ENCODE measurements at places on chromosomes 2 and 18.

- DNase-seq, result no peak
Measured at GRCh38 chr2:227007940-227008339, 156.1 kb downstream of the COL4A4 start.

- no peak for DNase-seq
Measured at GRCh38 chr2:37602040-37602439, 69.4 kb downstream of the CDC42EP3 start.

- no peak for DNase-seq
Measured at GRCh38 chr18:9449600-9450414, 25.5 kb upstream of the RALBP1 start.

GRCh38 chr2:237588044-237588696 lies 2.4 kb downstream of the RAB17 start:
- no peak for DNase-seq

DNA sequence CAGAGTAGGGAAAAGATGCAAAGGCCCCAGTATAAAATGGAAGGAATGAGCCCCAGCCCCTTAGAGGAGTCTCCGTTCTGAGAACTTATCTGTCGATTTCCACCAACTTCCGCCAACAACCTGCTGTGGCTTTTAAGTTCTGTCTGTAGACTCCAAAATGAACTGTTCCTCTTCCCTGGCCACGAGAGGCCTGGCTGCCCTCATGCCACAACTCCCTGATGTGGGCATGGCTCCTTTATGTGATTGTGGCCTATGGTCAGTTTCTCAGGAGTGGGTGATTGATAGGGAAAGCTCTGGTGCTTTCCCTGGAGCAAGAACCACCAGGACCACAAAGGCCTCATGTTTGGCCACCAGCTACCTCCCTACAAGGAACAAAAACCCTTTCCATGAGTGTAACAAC lies 18.8 kb upstream of the CD207 start:
- no peak for DNase-seq

DNA sequence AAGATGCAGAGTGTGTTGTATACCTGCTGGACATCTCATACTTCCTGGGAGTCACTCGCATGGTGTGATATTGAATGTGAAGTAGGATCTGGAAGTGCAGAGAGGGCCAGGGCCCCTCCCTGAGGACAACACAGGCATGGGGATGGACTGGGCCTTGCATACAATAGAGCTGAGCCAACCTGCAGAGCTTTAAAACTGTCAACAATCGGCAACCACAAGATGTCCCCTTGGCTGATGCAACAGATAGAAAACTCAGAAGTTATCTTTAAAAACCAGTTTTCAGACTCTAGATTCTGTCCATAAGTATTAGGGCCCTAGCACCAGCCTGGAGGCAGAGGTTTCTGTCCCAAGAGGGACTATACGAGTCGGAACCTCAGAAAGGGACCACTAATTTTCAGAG lies 19.7 kb downstream of the EVA1A start:
- no peak for DNase-seq

GRCh38 chr2:6168485-6168884 lies 476.3 kb downstream of the SOX11 start:
- DNase-seq, result no peak

DNA sequence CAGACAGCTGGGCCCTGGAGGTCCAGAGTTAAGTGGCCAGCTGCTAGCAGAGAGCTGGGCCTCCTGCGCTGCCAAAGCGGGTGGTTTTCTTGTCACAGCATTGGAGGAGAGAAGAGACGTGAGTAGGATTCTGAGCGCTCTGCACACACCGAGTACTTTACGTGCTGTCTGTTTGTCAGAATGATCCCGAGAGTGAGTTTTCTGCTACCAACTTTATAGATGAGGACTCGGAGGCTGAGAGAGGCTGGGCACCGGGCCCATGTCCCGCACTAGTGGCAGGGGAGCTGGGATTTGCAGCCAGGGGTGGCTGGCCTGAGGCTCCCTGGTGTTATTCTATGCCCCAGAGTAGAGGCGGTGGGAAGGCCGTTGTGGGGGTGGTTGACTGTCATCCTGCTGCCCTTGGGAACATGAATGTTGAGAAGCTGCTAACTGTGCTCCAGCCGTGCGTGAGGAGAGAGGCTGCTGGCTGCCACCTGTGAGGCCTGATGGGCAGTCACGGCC lies 36.3 kb upstream of the MBP start:
- no peak for DNase-seq

- DNase-seq, result no peak
Measured at GRCh38 chr2:219634951-219635751, 7.7 kb downstream of the SLC4A3 start.

DNA sequence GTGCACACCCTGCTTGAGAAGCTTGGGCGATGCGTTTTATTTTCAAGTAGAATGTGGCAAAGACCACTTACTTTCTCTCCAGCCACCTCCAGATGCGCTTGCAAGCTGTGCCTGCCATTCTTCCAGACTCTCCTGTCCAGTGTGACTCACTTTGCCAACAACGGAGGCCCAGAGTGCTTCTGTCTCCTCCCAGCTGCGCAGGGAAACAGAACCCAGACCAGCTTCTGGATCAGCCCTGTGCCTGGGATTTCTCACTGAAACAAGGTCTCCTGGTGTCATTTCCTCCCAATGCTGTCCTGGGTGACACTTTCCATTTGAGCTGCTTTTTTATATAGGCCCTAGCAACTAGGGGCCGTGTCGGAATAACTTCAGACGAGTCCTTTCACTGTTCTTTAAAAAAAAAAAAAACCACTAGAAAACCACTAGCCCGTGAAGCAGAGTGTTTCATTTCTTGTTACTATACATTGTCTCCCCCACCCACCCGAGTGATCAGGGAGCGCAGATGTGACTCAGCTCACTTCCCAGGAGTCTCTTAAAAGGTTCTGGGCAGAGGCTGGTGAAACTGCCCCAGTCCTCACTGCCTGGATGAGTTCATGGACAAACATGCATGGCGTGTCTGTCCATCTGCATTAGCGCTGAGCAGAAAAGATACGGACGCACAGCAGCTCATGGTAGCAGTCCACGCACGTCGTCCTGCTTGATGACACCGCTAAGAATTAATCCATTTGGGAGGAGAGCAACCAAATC lies 25.3 kb upstream of the RPL31 start:
- no peak for DNase-seq

- no peak for DNase-seq
Measured at GRCh38 chr2:174054926-174055325, 89.8 kb upstream of the SP3 start.

GRCh38 chr2:59314031-59314766 lies 1073.1 kb upstream of the FANCL start:
- no peak for DNase-seq

- DNase-seq, result peak; percentile 71
Measured at GRCh38 chr2:9753665-9754531, 89.4 kb upstream of the TAF1B start.

DNA sequence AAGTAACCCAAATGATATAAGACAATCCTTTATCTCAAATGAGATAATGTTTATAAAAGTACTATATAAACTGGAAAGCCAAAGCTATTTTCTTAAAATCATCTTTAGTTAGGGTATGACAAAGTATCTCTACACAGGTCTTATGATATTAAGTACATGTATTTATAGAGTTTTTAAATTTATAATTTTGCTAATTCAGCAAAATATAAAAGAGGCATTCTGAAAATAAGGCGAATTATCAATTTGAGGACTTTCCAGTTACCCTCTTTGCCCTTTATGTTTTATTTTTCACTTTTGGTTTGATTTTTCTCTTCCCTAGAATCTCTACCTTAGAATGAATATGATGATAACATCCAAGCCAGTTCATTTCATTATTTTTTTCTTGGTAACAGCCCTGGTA lies 115.2 kb downstream of the ZNF521 start:
- no peak for DNase-seq

GRCh38 chr2:238501311-238501710 lies 74.6 kb downstream of the ASB1 start:
- DNase-seq, result no peak

- DNase-seq, result no peak
Measured at GRCh38 chr18:21387886-21388285, 145.9 kb downstream of the GREB1L start.

- DNase-seq, result no peak
Measured at GRCh38 chr2:23241121-23241520, 143.9 kb upstream of the KLHL29 start.

DNA sequence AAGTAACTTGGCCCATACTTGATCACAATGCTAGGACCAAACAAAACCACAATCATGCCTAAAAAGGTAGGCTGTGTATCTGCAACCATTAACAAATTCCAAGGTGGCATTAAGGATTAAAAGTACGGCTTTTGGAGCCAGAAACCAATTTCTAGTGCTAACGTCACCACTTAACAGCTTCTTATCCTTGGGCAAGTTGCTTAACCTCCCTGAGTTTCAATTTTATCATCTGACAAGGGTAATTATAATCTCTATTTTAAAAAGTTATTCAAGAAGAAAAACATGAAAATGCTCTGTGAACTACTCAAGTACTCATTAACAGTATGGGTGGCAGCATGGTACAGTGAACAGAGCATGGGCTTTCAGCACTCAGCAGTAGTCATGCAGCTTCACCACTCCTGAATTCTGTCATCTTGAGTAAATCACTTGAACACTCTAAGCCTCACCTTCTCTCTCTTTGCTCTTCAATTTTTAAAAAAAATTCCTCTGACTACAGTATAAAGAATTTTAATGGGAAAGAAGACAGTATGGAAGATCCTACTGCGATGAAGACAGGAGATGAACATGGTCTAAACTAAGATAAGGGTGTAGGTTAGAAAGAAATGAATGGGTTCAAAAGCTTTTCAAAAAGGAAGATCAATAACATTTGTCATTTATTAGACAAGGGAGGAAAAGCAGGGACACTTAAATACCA lies 69.2 kb downstream of the SS18 start:
- no peak for DNase-seq

- no peak for DNase-seq
Measured at GRCh38 chr2:119756837-119757236, 2.9 kb upstream of the PTPN4 start.

GRCh38 chr2:138948070-138948539 lies 167.9 kb upstream of the NXPH2 start:
- DNase-seq, result no peak

GRCh38 chr2:145957929-145958328 lies 1438.0 kb upstream of the ZEB2 start:
- no peak for DNase-seq

DNA sequence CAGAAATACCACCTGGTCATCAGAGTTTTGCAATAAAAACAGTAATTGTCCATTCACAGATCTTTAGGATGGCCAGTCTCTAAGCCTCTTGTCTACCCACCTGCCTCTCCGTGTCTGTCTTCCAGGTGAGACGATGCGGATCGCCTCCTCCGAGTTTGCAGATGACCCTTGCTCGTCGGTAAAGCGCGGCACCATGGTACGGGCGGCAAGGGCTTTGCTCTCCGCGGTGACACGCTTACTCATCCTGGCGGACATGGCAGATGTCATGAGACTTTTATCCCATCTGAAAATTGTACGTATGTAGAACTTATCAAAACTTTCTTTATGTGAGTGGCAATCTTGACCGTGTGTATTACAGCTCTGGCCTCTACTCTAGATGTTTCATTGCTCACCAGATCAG lies 345.0 kb downstream of the CTNNA2 start:
- no peak for DNase-seq

- DNase-seq, result peak; percentile 81
Measured at GRCh38 chr2:136242687-136243277, 124.8 kb upstream of the CXCR4 start.

DNA sequence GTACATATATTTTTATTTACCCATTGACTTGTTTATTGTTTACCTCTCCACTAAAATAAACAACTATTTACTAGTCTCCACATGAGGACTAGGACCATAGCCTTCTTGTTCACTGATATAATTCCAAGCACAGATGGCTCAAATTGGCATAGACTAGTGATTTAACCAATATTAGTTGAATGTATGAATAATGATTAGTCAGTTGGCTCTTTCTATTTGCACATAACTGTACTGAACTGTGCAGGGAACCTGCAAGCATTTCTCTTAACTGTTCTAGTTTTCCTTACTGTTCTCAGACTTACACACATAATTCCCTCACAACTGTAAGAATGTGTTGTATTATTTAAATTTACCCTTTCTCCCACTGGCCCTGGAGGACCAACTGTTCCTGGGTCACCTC lies 91.9 kb downstream of the COL3A1 start:
- no peak for DNase-seq

DNA sequence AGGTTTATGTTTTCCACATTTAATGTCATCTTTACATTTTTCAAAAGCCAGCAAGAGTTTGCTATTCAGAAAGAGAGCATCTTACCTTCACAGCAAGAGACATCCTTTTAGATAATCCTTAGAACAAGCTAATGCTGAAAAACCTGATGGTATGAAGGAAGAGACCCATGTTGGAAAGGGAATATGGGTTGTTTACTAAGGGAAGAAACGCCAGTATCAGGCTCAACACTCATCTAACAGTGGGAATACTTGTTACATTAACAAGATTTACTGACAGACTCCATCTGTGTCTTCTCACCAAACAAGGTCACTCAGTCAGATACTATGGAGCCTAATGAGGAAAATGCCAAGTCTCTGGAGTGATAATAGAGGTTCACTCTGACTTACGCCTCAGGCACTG lies 1474.1 kb upstream of the SLC39A10 start:
- no peak for DNase-seq

GRCh38 chr2:75268112-75268511 lies 68.8 kb upstream of the TACR1 start:
- DNase-seq, result no peak

- no peak for DNase-seq
Measured at GRCh38 chr2:10160203-10160955, 37.8 kb downstream of the RRM2 start.

DNA sequence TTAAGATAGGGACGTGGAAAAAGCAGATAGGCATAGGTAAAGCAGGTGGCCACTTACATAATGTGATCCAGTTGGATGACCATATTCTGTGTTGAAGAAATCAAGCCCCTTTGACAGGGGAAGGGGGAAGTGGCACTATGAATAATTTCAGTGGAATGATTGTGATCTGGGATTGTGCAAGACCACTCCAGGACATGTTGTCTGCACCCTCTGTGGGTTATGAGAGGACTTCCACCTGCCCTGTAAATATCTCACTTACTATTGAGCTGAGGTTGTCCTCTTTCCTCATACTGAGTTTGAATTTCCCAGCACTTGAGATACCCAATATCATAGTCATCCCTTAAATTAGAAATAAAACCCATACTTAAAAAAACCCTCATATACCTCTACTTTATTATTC lies 220.7 kb downstream of the IRS1 start:
- DNase-seq, result no peak

- DNase-seq, result no peak
Measured at GRCh38 chr2:214631406-214631805, 178.1 kb downstream of the BARD1 start.

- no peak for DNase-seq
Measured at GRCh38 chr2:28263690-28264089, 129.0 kb upstream of the FOSL2 start.

DNA sequence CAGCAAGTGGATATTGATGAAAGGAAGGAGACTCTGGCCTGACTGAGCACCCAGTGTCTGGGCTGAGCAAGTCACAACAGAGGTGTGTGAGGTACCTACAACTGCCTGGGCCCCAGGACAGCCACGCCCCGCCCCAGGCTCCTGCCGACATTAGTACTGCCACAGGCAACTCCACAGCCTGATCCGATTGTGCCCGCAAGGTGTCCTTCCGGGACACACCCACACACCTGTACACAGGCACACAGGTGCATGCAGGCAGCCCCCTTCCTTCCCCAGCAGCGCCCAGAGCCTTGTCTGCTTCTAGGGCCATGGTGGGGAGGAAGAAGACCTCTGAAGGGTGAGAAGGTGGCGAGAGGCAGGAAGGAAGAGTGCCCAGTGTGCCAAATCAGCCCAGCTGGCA lies 83.6 kb downstream of the TNS1 start:
- no peak for DNase-seq

GRCh38 chr2:41902897-41903296 lies 144.9 kb upstream of the PKDCC start:
- no peak for DNase-seq

All from activated CD4-positive, alpha-beta memory T cell treated with anti-CD3 and anti-CD28 coated beads, Interleukin-2, amount 10 ng/mL, durations not matched to agents 7 days and 5 days (primary cell).